ENCODE measurements at places on chromosomes 6 and 20.

DNA sequence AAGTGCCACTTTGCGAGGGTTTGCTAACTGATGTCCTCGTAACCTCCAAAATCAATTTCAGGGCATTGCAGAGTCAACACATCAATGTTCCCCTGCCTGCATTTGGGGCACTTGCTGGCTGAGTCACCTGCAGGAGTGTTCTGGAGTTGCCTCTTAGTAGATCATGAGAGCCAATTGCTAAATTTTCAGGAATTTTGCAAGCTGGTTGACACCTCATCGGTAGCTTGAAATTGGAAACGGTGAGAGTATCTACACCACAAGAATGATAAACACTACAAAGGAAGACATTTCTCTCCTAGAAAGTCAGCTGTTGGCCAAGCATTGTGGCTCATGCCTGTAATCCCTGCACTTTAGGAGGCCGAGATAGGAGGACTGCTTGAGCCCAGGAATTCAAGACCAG is 10.8 kb upstream of the BFSP1 start:
- DNase-seq: no peak

- DNase-seq: no peak
Observed at GRCh38 chr6:169807229-169807628, 55.8 kb downstream of the ERMARD start.

DNA sequence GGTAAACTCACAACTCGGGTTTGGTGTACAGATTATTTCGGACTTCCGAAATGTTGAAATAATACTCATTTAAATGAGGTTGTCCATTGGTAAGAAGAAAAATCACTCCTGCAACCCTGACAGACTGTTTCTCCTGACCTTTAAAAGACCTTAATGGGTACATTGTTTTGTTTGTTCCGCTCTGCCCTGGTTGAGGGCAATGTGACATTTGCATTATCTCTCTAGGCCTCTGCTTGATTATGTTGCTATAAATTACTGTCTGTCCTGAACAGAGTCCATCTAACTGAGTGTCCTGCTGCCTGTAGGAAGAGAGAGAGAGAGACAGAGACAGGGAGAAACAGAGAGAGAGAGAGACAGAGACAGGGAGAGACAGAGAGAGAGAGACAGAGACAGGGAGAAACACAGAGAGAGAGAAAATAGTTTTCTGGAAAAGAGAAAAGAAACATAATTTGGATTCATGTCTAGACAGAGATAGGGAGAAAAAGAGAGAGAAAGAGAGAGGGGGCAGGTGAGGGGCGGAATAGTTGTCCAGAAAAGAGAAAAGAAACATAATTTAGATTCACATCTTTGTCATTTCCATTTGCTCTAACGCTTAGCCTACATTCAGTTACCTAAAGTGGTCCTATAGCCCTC is 83.2 kb downstream of the SHLD1 start:
- no peak for DNase-seq

DNA sequence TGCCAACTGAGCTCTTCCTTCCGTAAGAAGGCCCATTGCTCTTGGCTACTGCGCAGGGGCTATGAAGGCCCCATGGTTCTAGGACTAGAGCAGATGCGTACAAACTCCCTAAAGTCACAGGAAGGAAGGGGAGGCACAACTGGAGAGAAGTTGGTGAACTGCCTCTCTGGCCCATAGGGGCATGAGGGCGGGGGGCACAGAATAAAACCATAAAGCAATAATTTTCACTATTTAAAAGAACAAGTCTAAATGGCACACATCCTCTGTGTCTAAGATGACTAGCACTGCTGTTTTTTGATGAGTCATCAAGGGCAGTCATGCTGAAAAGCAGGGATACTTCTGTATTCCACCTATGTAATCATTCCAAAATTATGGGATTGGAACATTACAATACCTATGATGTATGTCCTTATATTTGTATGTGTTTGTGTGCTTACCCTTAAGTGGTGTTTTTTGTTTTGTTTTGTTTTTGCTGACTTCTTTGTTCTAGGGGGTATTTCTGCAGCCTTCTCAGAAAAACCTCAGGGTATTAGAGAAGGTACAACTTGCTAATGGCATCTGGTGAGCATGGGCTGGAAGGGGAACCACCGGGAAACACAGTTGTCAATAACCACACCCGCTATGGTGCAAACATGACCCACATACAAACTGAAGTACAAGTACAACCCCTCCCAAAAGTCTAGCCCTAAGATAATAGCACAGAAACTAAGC is 36.9 kb downstream of the B4GALT5 start:
- DNase-seq: no peak

DNA sequence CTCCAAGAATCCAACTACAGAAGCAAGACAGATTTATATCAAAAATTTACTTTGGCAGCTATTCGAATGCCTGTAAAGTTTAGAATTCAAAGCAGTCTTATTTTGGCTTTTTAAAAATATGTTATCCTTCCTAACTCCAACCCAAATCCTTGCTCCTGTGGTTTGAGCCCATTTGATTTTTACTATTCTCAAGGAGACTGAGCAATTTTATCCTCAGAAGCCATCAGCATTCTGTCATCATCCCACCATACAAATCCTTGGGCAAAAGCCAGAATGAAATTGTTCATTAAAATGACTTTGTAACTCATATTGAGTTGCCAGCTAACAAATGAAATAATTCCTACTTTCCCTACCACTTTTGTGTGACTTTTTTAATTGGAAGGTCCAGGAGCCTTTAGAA is 392.8 kb downstream of the ADGRB3 start:
- no peak for DNase-seq

DNA sequence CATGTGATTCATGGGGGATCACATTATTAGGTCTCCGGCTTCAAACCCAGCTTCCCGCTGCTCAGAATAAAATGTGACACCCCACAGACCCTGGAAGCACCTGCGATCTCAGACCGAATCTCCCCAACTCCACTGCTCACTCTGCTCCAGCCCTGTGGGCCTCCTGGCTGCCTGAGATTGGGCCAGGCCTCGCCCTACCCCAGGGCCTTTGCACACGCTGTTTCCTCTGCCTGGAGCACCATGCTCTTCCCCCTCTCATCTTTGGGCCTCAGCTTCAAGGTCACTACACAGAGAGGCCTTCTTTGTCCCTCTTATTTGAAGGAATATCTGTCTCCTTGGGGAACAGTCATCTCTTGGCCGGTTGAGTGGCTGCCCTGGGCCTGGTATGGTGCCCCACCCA is 48.8 kb downstream of the RBM38 start:
- no peak for DNase-seq

DNA sequence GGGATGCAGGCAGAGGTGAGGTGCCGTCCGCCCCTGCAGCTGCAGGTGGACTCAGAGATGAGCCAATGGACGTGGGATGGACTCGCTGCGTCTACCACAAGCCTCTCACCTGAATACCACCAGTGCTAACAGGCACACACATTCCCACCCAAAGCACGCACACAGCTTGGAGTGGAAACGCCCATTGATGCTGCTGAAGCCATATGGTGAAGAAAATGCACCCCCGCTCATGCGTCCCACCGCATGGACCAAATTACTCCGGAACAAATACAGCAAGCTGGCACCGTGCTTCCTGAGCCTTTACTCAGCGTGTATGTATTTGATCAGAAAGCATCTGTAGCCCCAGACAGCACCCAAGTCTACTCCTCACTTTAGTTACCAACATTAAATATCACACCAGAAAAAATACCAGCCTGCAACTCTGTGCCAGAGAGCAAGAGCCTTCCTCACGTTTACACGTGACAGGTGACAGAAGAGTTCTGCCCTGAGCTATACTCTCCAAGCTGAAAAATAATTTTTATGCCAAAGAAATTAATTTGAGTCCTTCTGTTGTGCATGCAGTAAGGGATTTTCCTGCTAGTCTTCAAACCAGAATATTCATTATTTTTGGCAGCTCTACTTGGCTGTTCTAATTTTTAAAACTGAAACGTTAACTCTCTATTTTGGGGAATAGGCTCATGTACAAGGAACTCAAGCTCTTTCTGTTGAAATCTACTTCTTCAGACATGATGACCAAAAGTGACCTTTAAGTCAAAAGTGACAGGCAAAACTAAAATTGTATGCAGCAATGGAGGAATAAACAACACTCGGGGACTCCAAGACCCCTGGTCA is 58.2 kb upstream of the SYNDIG1 start:
- DNase-seq: no peak

- DNase-seq: no peak
Observed at GRCh38 chr20:52621401-52621800, 350.8 kb upstream of the TSHZ2 start.

- no peak for DNase-seq
Observed at GRCh38 chr6:10495029-10495428, 26.1 kb upstream of the GCNT2 start.

DNA sequence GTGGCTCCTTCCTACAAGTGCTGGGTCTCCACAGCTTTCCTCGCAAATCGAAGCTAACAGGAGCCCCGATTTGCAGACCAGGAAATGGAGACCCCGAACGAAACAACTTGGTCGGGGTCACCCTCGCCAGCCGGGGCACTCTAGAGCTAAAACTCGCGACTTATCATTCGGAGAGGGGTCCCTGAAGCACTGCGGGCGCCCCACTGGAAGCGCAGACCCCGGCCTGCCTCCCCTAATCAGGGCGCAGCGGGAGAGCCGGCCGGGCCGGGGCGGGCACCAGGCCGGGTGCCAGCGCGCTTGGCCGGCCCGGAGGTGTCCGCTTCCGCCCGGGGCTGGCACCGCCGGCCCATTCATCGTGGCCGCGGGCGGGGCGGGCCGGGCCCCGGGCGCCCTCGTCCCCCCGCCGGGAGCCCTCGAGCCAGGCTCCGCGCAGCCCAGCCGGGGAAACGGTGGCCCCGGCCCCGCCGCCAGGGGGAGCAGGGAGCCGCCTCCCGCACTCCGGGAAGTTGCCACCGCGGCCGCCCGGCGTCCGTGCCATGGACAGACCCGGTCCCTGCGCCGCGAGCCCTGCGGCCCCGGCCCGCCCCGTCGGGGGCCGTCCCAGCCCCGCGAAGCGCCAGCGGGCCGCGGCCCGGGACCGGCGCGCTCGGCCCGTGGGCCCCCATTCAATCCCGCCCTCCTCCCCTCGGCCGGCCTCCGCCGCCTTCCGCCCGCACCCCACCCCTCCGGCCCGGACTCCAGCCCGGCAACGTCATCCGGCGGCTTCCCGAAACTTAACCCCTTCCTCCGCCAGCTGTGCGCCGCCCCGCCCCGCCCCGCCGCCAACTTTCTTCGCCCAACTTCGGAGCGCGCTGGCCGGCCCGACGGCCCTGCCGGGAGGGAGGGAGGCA is 961 bp downstream of the RRBP1 start:
- DNase-seq: peak; percentile 70

- DNase-seq: no peak
Observed at GRCh38 chr20:37393196-37393862, 47.4 kb downstream of the SRC start.

GRCh38 chr6:123794190-123794589 is 9.5 kb upstream of the NKAIN2 start:
- no peak for DNase-seq

GRCh38 chr20:48903705-48904104 is 17.8 kb upstream of the ARFGEF2 start:
- no peak for DNase-seq

GRCh38 chr6:93416571-93417420 is 2.6 kb downstream of the EPHA7 start:
- DNase-seq: peak; percentile 62

DNA sequence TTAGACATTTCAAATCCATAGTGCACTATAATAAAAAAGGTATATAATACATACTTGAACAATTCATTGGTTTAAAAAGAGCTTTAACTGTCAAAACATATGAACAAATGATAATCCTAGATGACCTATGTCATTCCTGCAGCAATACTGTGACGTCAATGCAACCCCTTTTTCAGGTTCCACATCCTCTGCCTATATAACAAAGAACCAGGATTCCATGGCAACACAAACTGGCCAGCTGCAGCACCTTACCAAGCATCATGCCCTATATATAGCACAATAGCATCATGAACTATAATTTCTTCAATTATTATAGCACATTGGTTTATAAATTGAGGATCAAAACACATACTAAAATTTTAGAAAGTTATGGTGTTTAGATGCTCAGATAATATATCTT is 578 bp upstream of the PTCHD4 start:
- DNase-seq: no peak

- no peak for DNase-seq
Observed at GRCh38 chr6:125584468-125584939, 164.9 kb upstream of the HEY2 start.

DNA sequence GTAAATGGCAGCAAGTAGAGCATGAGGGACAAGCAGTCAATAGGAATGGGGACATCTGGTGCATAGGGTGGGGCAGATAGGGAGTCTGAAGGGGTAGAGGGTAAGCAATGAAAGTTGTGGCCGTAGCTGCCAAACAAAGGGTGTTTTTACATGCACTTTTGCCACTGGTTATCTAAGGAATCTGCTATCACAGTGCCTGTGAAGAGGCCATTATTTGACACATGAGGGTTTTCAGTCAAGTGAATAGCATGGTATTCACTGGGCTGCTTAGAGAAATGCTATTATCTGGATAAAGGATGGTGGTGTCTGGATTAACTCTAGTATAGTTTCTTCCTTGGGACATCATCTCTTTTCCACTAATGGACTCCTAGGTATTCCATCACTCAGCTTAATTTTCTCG is 118.2 kb downstream of the CARMIL1 start:
- no peak for DNase-seq

DNA sequence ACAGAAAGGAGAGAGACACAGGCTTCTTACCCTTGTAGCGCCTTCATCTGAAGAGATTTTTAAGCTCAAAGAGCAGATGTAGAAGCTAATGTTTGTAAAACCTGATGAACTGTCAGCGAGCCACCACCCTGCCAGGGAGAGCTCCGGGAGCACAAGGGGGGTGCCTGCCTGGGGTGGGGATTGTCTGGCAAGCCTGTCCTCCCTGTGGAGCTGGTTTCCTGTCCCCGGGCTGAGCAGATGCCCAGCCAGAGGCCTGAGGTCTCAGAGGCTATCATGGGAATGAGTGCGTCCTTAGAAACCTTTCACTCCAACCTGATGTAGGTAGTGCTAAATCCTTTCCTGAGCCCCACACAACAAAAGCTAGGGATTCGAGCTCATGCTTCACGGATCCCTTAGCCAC is 41.9 kb upstream of the NR2E1 start:
- DNase-seq: no peak

DNA sequence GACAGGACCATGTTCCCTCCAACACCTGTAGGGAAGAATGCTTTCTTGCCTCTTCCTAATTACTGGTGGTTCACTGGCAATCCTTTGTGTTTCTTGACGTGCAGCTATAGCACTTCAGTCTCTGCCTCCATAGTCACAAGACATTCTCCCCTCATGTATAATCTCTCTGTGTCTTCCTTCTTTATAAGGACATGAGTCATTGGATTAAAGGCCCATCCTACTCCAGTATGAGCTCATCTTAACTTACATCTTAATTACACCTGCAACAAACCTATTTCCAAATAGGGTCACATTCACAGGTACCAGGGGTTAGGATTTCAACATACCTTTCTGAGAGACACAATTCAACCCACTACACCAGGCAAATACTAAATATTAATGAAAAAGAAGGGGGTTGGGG is 213.6 kb downstream of the RNGTT start:
- DNase-seq: no peak

DNA sequence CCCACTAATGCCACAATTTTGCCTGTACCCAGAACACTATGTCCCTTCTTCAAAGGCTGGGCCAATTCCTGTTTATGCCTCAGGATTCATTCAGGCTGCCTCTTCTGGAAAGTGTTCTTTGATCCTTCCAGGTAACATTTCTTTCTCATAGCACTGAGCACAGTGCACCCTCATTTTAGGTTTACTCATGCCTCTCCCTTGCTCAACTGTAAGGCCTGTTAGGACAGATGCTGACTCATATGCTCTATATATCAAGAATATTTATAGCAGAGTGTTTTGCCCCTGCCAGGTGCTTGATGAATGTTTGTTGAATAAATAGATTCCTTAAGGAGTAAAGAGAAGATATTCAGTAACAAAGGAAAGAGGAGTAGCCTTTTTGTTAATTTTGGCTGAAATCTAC is 263.9 kb downstream of the PHF3 start:
- no peak for DNase-seq

- DNase-seq: no peak
Observed at GRCh38 chr6:35600659-35601125, 88.0 kb upstream of the TULP1 start.

Measured in right lung (tissue), 10 donors.